Stimulated activated CD8-positive, alpha-beta memory T cell treated with anti-CD3 and anti-CD28 coated beads, Interleukin-7, amount 100 ng/mL, for 1 hour (primary cell): ENCODE measurements at places on chromosomes 5 and 9.
A peak's percentile ranks its signal among the peaks of the same experiment; 100 is the strongest.

GRCh38 chr9:125985142-125985997 lies 238.2 kb downstream of the PBX3 start:
- DNase-seq = no peak

DNA sequence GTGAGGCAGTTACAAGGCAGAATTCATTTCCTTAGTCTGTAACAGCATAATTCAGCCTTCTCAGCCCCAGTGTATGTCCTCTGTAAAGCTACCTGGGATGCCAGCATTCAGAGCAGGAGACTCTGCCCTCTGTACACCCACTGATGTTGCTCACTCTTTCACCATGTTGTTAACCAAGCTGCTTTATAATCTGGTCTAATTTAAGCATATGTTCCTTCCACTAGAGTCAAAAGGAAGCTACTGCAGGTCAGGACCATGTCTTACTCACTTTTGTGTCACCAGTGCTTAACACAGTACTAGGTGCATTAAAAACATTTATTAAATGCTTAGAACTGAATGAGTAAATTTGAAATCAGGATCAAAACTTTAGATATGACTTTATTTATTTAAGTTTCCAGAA lies 185.6 kb downstream of the FBXL17 start:
- DNase-seq = no peak

DNA sequence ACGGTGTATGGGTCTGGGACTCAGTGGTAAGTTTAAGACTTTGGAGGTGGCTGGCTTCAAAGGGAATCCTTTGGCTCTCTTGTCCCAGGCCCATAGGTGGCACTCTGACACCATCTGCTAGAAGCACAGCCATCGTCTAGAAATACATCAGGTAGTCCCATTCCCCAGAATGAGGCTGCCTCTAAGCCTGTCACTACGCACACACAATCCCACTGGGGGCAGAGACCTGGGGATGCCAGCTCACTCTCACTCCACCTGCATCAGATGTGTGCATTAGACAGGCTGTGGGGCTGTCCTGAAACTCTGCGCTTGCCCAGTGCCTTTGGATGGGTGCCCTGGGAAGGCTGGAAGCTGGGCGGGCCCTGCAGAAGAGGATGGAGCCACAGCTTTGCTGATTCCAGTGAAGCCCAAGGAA lies 127.5 kb upstream of the PANK3 start:
- DNase-seq = no peak

GRCh38 chr5:131252824-131253171 lies 11.1 kb upstream of the CDC42SE2 start:
- DNase-seq = peak; percentile 51

DNA sequence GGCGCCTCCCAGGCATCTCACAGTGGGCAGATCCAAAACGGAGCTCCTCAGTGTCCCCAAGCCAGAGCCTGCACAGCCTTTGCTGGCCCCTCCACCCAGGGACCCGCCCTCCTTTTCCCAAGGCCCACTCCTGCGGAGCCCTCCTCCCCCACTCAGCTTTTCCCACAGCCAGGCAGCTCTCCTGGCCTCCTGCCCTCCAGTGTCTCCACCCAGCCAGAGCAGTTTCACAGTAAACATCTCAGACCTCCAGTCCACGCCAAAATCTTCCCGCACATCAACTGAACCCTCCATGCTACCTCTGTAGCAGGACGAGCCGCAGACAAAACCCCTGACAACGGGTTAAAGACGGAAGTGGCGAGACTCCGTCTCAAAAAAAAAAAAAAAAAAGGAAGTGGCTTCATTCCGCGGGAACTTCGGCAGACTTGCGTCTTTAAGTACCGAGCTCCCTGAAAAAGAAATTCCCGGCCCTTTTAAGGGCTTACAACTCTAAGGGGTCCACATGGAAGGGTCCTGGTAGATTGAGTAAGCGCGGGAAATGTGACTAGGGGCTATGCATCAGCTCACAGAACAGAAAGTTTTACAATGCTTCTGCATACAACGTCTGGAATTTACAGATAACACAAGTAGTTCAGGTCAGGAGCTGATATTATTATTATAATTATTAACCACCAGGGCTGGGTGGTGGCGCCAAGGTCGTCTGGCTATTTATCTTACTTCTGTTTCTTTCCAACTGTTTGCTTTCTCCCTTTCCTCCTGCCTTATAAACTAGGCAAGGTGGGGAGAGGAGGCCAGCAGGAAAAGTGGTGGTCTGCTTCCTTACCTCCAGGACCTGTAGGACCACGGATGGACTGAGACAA lies 11.4 kb upstream of the GRIN1 start:
- DNase-seq = no peak

- no peak for DNase-seq
Observed at GRCh38 chr5:150175536-150175935, 9.0 kb downstream of the CDX1 start.

DNA sequence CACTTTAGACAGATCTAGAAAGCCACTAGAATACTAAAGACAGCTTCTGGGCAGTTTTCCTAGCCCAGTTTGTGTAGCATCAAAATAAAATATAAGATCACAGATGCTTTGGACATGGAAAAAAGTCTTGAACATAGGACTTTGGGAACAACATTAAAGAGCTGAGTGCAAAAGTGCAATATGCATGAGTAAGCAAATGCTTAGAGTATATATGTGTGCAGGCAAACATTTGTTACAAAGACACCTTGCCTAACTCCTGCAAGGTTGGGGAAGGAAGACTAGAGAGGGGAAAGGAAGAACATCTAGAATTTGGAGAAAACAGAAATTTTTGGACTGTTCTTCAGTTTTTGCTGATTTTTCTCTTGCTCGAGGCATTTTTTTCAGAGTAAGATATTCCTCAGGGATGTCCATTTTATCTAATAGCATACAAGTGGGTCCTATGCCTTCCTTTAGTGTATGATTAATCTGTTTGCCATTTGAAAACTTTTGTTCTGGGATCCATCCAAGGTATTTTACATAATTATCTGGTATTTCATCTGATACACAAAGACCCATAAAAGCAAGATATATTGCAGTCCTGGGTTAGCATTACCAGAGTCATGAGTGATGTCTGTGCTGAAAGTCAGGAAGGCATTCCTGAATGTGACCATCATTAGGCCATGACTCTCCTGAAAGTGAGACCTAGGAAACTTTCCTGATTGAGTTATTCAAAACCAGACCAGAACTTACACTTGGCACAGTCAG lies 142.0 kb upstream of the RGMB start:
- DNase-seq = no peak
